Left renal cortex interstitium (tissue), 4 donors: ENCODE measurements at places on chromosomes 1 and 21.

DNA sequence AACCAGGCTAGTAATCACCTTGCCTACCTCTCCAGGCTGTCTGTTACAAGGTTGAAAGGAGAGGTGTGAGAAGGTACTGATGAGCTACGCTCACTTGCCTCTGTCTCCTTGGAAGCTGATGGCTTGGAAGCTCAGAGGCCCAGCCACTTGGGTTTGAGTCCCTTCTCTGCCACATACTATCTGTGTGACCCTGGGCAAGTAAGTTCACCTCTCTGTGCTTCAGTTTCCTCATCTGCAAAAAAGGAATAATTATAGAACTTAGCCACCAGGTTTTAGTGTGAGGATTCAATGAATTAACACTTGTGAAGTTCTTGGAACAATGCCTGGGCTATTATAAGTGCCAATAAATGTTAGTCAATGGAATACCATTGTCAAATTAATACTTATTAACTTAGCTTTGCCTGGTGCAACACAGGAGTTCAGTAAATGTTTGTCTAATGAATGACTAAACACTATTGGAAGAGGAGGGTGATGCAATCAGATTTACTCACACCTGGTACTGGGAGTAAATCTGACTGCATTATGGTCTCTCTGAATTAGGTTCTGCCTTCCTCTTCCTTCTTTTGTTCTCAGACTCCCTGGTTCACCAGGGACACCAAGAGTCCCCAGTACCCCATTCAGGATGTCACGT, 55.5 kb downstream of the TRABD2B start:
- DNase-seq = no peak

- no peak for DNase-seq
Observed at GRCh38 chr1:153932156-153933131, 9.7 kb upstream of the GATAD2B start.

- DNase-seq = no peak
Observed at GRCh38 chr1:182206626-182207239, 145.2 kb upstream of the ZNF648 start.

GRCh38 chr1:223629126-223629457, 36.4 kb downstream of the CAPN8 start:
- no peak for DNase-seq

DNA sequence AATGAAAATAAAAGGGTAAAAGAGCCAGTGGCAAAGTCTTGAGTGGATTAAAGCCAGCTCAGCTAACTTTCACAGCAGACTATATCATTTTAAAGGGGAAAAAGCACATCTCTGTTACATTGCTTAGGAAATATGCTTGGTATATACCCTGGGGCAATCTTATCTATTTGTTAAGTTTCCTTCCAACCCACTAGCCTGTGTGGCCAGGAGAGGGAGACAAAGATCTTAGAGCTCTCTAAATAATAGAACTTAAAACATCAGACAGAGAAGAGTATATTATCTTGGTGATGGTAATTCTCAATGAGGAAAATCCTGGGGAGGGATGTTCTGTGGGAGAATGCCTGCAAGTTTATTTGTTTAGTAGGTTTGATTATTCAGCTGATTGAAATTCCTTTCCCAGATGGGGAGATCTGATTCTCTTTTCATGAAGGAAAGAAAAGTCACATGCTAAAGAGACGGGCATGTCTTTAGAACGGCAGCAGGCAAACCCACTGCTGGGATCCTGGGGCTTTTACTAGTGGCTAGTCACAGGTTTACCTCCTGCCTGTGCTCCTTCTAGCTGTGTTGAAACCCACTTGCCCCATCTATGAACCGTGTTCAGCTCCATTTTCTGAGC, 3.6 kb downstream of the KCNE2 start:
- no peak for DNase-seq

DNA sequence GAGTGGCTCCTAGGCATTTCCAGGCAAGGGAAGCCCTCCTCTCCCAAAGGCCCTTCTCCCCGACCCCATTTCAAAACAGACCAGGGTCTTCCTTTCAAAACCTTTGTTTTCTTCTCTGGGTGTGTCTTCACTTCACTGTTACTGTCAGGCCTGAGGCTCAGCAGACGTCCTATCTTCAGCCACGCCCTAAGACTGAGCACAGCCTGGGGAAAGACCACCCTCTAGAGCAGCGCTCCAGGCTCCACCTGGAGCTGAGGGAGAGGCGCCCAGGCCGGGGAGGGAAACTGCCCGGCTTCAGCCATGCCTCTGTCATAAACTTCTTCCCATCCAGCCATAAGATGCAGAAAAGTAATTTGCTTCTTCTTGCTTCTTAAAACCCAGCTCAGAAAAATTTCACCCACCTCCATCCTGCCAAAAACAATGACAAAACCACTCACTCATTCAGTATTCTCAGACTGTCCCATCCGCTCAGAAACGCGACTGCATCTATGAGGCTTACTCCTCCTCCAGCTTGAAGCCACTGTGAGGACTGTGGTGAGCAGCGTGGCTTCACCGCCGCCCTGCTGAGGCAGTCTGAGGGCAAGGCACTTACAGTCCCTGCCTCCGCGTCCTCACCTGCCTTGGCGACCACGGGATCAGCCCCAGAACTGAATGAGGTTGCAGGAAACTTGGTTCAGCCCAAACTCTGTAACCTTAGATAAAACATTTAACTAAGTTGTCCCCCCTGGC, 36.1 kb downstream of the VN1R5 start:
- no peak for DNase-seq

DNA sequence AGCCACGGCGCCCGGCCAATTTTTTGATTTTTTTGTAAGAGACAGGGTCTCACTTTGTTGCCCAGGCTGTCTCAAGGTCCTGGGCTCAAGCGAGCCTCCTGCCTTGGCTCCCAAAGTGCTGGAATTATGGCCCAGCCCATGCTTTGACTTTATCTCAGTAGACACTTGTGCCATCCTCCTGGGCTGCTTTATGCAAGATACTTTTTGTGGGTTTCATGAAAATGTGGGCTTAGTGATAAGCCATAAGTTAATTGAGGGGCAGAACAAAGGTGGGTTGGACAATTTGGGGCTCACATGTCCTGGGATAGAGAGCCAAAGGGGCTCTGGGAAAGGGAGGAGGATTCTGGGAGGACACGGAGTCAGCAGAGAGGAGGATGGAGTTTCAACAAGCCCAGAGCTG, 22.0 kb downstream of the ALPL start:
- DNase-seq = no peak

DNA sequence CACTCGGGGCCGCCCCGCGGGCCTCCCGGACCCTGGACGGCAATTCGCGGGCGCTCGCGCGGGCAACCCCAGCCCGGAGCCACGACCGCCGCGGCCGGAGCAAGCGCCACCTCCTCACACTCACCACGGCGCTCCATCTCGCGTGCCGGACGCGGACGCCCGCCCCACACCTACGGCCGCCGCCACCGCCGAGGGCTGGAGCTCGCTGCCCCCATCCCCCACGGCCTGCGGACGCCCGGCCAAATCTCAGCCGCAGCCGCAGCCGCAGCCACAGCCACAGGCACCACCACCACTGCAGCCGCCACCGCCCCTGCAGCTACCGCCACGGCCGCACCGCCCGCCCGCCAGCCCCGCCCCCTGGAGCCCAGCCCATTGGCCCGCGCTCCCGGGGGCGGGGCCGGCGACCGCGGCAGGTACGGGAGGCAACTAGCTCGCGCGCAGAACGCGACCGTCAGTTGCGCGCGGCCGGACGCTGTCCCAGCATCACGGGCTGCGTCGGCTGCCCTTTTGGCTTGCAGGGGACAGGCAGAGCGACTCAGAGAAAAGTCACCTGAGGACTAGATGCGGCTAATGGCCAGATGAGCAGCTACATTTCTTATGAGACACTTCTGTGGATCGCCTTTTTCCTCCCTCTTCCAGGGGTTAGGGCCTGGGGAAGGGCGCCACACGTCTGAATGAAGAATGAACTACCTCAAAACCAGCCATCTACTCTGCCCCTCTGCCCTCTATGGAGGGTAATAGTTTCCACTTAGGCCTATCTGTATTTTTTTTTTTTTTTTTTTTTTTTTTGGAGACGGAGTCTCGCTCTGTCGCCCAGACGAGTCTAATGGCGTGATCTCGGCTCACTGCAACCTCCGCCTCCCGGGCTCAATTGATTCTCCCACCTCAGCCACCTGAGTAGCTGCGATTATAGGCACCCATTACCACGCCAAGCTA, at the start of gene ARHGAP29:
Gene ARHGAP29, minus strand, starts transcription at position 294 of the 936 bp plus-strand sequence. CDS start 5,973 bp downstream, outside the sequence.
- DNase-seq = no peak

- no peak for DNase-seq
Observed at GRCh38 chr1:101356013-101356412, 119.2 kb downstream of the S1PR1 start.

- no peak for DNase-seq
Observed at GRCh38 chr1:230788561-230789275, 41.5 kb downstream of the CAPN9 start.

GRCh38 chr1:18481921-18482701, 1.4 kb downstream of the KLHDC7A start:
- no peak for DNase-seq

DNA sequence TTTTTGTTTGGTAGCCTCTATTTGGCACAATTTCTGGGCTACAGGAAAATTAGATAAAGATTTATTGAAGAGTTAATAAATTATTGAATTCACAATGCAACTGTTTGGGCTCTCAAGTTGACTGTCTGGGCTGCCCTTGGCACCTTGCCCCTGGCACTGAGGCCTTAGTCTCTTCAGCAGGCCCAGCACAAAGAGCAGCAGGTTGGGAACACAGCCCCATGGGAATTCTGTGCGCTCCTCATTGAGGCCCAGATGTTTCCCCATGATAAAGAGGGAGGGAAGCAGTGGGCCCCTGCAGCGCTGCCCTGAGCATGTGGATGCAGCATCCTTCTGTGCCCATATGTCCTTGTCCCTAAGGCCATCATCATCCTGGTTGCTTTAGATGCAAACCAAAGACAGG, 2.9 kb downstream of the CRNN start:
- DNase-seq = no peak

DNA sequence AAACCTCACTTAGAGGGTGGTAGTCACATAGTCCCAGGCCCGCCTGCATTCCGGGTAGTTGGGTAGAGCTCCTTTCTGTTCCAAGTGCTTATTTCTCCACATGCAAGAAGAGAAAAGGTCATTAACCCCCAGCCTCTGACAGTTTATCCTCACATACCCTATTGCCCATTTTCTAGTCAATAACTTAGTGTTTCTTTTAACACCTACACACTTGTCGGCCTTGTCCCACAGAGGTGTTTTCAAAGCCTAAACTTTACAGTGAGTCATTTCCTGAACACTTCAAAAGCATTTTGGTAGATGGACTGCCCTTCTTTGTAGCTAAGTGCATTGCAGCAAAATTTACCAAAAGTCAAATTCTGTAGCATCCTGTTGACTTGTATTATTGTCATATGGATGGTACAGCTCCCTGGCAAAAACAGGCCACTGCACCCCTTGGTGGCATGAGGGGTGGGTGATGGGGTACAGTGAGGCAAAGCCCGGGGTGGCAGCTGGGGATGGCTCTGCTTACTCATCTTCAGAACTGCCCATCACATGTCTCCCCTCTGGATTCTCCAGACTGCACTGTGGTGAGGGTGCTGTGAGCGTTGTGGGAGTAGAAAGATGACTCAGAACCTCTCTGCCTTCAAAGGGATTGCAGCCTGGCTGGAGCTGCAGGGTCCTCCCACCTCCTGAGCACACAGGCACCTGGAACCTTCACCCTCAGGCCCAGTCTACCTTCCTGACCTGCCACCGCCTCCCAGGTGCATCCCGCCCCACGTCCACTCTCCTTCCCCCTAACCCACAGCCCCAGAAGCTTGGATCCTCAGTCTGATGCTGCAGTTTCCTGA, 45.8 kb upstream of the DMRTB1 start:
- no peak for DNase-seq

DNA sequence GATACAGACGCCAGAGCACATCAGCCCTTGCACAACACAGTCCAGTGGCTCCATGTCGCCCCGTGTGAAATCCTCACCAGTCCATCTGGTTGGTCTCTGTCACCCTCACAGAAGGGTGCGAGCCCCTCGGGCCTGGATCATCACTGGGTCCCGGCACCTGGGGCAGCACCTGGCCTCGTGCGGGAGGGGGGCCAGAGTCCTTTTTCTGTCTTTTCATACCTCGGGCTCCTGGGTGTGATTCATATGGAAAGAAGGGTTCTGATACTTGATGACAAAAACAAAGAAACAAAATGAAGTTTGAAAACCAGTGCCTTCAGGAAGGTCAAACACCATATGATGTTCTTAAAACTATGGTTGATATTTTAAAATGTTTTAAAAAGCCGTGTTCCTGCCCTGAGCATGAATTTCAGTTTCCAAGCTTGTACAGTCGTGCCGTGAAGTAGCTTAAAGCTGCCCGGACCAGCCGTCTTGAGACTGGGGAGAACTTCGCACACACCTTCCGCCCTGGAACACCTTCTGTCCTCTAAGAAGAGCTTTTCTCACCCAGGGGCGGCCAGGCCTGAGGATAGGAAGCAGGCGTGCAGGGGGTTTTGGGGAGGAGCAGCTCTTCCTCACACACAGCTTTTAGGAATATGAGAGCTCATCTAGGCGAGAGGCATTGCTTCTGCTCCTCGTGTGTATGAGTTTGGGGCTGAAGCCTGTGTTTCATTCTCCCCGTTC, 35.2 kb downstream of the SLC37A1 start:
- DNase-seq = no peak

DNA sequence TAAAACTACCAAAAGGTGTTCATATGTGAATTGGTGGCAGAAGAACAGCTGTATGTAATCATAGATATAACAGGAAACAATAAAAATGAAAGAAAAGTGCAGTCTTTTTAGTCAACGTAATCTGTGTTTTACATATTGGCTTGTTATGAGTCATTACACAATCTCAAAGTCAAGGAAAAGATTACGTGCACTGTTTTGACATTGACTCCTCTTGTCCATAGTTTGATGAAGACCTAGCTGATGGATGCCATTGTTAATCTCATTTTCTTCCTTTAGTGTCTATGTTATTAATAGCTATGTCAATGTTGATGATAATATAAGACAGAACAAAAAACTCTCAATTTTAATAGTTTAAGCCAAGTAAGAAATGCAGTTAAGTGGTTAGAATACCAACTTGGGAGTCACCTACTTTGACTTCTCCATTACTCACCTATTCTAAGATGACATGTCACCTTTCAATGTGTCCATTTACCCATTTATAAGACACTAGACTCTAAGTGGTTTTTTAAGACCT, 84.5 kb upstream of the SAMSN1 start:
- no peak for DNase-seq

DNA sequence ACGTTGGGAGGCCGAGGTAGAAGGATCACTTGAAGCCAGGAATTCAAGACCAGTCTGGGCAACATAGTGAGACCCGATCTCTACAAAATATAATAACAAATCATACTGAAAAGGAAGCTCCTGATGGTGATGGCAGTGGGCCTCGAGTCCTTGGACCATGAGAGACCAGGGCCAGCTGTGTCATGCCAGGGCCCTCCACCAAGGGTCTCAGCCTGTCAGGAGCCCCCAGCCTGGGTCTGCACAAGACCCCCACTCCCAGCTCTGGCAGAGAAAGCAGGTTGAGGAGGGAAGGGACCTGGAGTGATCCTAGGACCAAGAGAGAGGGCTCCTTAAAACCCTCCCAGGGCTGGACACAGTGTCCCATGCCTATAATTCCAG, 6.7 kb upstream of the CTRC start:
- DNase-seq = no peak
